A549 (cell line): ENCODE measurements at places on chromosomes 13 and 19.

DNA sequence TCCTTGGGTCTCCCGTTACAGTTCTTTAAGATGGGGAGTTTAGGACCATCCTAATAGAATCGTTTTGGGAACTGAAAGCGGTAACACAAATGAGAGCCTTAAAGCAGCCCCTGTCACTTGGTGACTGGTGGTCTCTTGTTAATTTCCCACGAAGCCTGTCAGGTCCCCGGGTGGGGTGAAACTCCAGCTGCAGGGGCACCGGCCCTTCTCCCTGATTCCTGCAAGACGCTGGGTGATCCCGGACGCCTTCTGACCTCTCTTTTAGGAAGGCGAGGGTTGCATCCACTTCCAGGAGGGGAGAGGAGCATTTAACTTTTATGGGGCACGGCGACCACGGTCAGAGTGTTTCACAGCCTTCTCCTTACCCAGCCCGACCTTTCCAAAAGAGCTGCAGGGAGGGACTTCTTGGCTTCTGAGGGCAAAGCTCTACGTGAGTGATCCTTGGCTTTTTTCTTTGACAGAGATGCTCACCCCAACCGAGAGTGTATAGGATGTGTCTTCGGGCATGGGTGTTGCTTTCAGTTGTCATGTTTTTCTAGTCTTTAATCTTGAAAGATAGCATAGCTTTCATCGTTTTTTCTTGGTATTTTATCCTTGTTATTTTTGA, 688 bp downstream of the ZNF225 start:
- DNase-seq = peak; percentile 46

DNA sequence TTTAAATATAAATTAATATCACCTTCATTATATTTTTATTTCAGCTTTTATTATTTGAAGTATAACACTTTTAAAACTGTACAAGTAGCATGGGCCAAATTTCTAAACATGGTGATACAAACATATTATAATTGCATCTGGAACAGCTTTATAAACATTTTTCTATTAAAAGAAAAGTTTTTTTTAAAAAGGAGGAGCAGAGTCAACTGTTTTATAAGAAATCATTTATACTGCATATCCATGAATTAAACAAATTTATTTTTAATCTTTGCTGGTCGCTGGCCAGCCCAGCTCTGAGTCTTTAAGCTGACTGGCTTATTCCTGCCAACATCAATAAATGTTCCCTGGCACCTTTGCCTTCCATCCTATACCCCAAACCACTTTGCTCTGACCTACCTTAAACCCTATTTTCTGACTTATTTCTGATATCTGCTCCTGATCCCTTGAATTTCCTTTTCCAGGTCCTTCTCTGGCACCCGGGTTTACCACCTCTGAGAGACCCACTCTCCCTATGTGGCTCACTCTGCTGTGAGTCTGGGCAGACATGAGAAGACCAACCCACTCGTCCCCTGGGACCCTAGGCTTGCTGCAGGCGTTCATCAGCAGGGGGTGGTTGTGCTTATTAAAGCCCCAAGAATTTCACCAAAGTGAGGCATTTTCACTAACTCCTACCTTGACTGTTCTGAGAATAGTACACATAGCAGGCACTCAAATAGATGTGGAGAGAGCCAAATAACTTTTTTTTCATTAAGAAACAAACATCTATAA, 220.3 kb downstream of the KLF12 start:
- DNase-seq = no peak

GRCh38 chr19:18832306-18833140, 764 bp downstream of the UPF1 start:
- DNase-seq = peak; percentile 32

DNA sequence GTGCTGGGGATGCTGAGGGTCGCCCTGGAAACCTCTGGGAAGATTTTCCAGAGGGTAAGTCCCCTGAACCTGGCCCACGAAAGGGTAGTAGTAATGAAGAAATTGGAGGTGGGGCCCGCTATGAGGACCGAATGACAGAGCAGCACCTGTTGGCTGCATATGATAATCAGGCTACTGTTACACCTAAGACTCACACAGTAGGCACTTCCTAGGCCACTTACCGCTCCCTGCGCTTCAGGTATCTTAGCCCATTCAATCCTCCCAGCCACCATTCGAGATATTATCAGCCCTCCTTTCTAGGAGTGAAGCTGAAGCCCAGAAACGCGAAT, 4.3 kb upstream of the LRFN3 start:
- DNase-seq = no peak

- DNase-seq = no peak
Observed at GRCh38 chr13:44259045-44260027, 114.3 kb upstream of the SERP2 start.

GRCh38 chr13:27533155-27533643, 82.8 kb upstream of the MTIF3 start:
- DNase-seq = peak; percentile 41

DNA sequence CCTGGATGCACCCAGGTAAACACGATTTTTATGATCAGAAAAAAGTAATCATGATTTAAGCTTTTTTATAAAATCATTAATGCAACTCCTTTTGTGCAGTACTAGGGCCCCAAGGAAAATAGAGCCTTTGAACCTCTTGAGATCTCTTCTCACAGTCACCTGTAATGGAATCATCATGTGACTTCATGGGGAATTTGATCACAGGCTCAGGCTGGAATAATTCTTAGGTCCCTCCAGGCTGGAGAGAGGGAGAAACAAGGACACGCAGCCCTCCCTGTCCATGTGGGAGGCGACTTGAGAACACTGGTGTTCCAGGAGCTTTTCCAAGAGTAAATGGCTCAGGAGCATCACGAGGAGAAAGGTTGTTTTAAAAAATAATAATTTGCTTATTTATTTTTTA, 156.1 kb downstream of the NUFIP1 start:
- DNase-seq = no peak
